Midbrain (tissue), 1 donor: ENCODE measurements at places on chromosomes 6 and 20.

GRCh38 chr6:70717038-70717801 is 49.5 kb downstream of the SMAP1 start:
- DNase-seq: no peak

GRCh38 chr6:42864602-42865001 is 14.8 kb upstream of the RPL7L1 start:
- no peak for DNase-seq

DNA sequence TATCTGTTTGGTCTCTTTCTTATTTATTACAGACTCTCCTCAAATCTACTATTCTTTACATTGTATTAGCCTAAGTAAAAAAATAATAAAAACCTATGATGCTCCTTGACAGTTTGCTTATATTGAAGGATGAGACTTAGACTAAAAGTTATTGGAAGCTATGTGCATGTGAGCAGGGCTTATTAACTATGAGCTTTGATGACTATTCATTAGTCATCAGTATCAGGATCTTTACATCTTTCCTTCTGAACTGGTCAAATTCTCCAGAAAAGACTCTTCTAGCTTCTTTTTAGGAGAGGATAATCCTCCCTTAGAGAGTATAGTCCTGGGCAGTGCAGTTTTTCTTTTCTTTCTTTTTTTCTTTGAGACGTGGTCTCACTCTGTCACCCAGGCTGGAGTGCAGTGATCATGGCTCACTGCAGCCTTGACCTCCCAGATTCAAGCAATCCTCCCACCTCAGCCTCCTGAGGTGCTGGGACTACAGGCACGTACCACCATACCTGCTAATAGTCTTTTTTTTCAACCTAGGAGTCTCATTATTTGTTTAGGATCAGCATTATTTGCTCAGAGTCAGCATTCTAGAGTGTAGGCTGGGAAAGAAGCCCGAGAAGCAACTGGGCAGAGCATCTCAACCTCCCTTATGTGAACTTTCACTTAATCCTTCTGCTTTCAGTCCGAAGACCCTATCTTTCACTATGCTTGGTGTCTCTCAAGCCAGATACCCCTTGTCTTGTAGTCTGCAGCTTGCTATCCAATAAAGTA is 37.1 kb upstream of the YWHAB start:
- no peak for DNase-seq

DNA sequence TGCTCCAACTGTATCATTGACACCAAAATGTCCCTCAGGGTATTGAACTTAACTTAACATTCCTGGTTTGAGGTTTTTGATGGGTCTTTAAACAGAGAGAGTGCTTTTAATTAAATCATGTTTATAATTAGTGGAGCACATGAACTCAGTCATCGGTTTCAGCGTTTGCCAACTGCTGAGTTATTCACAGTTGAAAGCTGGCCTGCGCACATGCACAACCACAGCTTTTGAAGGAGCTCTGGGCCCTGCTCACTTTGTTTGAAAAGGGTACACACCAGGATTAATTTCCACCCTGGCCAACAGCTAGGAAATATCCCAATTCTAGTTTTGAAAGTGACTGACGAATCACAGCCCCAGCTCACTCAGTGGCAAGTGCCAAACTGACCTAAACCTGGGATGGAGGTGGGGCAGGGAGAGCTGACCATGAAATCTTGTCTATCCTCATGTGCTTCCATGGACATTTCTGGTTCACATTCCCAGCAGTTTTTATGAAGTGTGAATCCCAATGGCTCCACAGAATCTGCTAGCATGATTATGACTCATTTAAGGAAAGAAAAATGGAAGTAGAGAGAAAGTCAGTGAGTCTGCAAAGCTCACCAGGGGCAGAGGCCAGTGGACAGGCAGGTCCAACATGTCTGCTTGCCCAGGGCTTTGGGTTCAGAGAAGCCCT is 247.8 kb downstream of the FNDC1 start:
- no peak for DNase-seq

GRCh38 chr20:33139467-33139866 is 28.5 kb upstream of the BPIFA2 start:
- DNase-seq: no peak

DNA sequence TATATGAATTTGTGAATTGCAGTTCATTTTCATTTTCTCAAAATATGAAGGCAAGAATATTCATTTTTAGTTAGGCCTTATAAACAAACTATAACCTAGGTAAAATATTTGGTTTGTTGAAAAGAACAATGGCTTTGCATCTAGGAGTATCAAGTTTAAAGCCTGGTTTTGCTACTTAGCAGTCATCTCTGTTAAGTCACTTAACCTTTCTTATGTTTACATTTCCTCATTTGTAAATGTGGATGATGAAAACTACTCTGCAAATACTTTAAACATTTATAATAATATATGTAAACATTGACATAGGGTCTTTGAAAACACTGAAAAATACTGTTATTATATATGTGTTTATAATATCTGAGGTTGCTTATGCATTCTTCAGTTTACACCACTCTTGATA is 135.5 kb downstream of the CENPW start:
- DNase-seq: no peak
